ENCODE measurements at places on chromosomes 16 and 17.

- no peak for DNase-seq
Observed at GRCh38 chr17:66276328-66276937, 26.0 kb upstream of the PRKCA start.

DNA sequence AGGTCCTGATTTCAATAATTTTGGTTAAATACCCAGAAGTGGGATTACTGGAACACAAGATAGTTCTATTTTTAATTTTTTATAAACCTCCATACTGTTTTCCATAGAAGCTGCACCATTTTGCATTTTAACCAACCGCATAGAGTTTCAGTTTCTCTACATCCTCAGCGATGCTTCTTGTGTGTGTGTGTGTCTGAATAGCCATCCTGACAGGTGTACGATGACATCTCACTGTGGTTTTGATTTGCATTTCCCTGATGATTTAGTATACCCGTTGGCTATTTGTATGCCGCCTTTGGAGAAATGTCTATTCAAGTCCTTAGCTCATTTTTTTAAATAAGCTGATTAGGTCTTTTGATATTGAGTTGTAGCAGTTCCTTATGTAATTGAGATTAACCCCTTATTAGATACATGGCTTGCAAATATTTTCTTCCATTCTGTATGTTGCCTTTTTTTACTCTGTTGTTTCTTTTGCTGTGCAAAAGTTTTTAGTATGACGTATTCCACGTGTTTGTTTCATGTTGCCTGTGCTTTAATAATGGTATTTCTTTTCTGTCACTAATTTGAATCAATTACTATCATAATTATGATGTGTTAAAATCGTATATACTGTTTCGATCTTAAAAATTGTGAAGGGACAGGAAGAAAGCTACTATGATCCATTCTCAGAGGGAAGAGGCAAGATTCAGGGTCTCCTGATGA lies 227.2 kb upstream of the MON1B start:
- DNase-seq: no peak

GRCh38 chr17:62824290-62825131 lies 16.4 kb upstream of the MARCHF10 start:
- DNase-seq: no peak

- DNase-seq: no peak
Observed at GRCh38 chr16:56977216-56977615, 12.1 kb upstream of the NLRC5 start.

DNA sequence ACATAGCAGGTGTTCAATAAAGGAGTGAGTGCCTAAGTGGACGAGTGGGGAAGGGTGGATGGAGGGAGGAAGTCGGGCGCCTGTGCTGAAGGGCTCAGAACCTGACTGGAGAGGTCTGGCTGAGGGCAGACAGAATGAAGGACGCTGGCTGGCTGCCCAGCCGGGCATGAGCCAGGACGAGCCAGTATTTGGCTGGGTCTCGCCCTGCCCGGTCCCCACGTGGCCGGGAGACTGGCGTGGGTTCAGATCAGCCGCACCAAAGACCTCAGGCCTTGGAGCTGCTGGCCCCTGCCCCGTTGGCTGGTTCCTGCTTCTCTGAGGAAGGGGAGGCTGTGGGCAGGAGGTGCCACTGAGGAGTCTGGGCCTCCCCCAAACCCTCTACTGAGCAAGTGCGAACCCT lies 79.8 kb downstream of the ENGASE start:
- no peak for DNase-seq

DNA sequence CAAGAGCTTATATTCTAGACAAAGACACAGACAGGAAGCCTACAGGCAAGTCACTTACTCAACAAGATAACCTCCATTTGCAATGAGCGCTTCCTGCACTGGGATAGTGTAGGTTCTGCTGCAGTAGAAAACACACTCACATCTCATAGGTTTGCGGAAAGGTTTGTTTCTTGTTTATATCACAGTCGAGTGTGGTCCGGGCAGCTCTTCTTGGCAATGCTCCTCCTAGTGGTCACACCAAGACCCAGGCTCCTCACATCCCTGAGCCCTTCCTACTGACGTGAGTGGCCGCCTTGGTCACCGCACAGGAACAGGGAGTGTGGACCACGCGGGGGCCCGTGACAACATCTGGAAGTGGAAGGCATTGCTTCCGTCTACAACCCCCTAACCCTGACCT lies 48.0 kb upstream of the RBFOX3 start:
- DNase-seq: peak; percentile 42

DNA sequence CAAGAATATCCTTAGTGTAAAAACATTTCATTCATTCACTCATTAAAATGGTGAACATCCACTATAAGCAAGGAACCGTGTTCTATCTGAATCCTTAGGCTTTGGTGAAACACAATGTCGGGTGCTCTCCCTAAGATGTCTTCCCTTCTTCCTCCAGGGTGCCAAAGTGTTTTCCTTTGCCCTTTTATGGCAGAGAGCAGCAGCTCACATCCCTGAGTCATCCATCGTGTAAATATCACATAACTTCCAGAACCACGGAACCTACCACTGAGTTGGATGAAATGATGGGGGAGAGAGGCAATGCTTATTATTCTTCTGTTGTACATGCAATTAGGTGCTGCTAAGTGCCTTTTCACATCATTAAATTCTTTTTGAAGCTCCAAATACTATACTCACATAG lies 50.2 kb downstream of the DNAH3 start:
- no peak for DNase-seq

DNA sequence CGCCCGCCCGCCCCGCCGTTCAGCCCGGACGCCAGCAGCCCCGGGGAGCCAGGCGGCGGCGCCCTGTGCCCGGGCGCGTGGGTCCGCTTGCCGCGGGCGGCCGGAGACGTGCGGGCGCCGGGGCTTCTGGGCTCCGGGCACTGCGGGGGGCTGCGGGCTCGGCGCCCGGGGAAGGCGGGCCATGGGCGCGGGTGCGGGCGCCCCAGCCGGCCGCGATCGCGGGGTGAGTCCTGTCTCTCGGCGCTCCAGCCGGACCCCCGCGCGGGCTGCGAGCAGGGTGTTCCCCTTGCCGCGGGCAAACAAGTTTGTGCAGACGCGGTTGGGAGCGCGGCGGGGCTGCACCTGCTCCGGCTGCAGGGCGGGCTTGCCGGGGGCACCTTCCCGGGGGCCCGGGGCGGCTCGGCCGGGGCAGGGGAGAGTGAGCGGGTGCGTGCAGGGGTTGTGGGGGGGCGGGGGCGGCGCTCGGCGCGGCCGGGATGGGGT lies 292 bp downstream of the WSCD1 start:
- DNase-seq: peak; percentile 46

- no peak for DNase-seq
Observed at GRCh38 chr17:65888649-65889048, 303.3 kb downstream of the CEP112 start.

- DNase-seq: no peak
Observed at GRCh38 chr16:35750701-35751104, 2291.3 kb downstream of the TP53TG3F start.

GRCh38 chr17:43578699-43579565 lies 32.8 kb upstream of the ETV4 start:
- peak; percentile 53 for DNase-seq

DNA sequence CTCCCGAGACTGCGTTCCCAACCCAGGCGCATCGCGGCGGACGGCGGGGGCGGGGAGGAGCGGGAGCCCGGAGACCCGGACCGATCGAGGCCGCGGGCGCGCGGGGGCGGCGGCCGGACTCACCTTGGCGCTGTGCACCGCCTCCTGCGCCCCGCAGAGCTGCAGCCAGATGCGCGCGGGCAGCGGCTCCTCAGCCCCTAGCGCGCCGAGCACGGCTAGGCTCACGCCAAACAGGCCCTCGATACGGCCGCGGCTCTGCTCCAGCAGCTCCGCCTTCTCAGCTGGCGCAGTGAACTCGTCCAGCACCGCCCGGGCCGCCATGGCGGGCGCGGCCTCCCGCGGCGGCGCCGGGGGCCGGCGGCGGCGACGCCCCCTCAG lies 339 bp downstream of the N4BP1 start:
- DNase-seq: no peak

- no peak for DNase-seq
Observed at GRCh38 chr16:24023621-24024020, 187.8 kb downstream of the PRKCB start.

DNA sequence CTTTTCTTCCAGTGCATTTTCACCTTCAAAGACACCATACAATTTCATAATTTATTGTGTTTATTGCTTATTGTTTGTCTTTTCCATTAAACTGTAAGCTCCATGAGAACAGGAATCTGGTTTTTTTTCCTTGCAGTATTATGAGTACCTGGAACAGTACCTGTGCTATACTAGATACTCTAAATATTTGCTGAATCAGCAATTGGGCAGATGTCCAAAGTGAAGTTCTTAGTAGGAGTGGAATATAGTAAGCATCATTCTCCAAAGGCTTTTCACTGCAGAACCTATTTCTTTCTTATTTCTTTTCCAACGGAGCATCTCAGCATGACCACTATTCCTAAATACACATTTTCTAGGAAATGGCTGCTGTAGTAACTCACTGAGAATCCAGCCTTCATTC lies 269.0 kb upstream of the CCL2 start:
- DNase-seq: no peak

GRCh38 chr17:16189791-16190348 lies 25.5 kb downstream of the NCOR1 start:
- DNase-seq: no peak

DNA sequence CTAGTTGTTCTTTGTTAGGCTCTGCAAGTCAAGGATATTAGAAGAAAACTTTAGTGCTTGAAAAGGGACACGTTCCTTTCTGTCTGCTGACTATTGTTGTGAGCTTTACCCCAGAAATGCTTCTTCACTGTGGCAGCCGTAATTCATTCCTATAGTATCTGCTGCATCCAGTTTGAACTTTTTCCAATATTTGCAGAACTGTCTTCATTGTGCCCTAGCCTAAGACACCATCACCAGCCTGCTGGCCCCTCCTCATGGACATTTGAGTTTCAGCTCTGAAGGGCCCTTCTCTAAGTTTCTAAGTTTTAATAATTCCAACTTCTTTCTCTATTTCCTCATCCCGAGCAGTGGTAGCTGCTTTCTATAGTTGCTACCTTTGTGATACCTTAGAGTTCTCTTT lies 91.7 kb downstream of the SLC39A11 start:
- no peak for DNase-seq

DNA sequence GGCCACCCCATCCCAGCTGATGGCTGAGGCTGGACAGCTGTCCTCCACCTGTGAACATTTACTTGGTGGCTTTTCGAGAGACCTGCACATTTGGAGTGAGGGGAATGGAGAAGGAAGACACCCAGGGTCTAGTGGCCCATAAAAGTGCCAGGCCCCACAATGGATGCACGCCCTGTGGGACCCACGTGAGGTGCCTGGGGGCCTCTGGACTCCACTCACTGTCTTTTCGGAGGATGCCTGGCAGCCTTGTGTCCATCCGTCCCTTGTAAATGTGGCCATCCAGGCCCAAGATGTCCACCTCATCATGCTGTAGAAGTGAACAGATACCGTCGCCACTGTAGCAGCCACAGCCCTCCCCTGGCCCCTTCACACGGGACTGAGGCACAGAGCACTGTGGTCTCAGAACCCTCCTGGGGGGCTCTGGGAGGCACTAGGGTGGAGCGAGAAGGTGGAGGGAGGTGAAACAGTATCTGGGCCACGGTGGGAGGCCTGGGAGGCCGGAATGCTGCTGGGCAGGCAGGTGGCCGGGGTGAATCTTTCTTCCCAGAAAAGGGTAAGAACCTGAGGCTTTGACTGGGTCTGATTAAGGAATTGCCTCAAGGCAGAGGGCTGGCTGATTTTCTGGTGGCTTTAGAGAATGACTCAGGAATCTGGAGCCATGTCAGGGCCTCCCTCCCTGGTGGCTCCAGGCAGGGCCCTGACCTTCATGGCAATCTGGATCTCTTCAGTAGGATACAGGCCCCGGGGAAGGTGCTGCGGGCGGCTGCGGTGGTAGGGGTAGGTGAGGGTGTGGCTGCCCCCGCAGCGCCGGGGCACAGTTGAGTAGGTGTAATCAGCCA lies 11.5 kb downstream of the UBALD2 start:
- no peak for DNase-seq

- DNase-seq: no peak
Observed at GRCh38 chr16:72224260-72224768, 52.4 kb upstream of the PMFBP1 start.

GRCh38 chr16:89922477-89922883 lies 662 bp upstream of the TUBB3 start:
- peak; percentile 76 for DNase-seq

DNA sequence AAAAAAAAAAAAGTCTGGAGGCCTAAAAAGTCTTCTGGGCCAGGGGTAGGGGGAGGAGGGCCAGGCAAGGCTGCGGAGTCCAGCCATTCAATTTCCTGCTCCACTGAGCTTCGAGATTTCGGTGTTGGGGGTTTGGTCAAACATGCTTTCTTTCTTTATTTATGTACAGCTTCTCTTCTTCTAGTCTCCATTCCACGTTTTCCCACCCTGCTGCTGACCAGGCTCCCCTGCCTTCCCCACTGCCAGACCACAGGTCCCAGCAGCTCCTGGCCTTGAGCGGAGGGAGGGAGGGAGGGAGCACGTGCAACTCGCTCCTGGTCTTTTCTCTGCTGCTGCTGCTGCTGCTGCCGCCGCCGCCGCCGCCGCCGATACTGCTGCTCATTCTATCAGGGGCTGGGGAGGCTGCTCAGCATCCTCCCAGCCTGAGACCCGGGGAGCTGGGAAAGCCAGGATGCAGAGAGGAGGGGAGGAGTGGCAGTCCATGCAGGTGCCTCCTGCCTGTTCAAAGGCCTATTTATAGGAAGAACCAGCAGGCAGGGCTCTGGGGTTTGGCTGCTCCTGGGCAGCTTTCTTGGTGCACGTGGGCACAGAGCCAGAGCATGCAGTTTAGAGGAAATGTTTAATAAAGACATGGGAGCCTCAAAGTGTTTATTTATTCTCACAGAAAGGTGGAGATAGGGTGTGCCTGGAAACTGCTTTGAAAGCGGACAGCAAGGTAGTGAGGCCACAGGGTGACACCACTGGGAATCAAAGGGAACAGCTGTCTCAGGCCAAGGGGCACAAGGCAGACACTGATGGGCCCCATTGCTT lies 23.4 kb upstream of the ZFHX3 start:
- DNase-seq: peak; percentile 76

DNA sequence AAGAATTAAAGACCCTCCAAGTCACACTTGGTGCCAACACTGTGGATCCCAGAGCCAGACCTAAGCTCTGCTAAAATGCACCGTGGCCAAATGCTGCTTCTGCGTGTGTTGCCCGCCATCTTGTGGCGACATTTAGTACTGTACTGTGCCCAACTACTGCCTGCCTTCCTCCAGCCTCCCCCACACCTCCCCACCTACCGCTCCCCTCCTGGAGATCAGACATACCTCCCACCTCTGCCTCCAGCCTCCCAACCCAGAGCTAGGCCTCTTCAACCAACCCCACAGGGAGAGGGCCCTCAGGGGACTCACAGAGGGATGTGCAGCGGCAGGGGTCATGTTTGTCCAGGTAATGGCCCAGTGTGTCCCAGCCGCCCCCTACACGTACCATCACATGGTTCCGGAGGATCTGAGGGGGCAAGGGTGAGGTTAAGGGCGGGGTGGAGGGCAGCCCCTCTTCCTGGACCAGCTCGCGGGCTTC lies 5.5 kb downstream of the GAS2L2 start:
- peak; percentile 84 for DNase-seq

GRCh38 chr17:77501101-77501566 lies 360.4 kb downstream of the SEC14L1 start:
- DNase-seq: no peak

GRCh38 chr16:57041182-57042156 lies 50.9 kb upstream of the CPNE2 start:
- no peak for DNase-seq

- no peak for DNase-seq
Observed at GRCh38 chr17:82201498-82201910, 11.1 kb downstream of the CCDC57 start.

GRCh38 chr17:80683625-80684104 lies 139.0 kb downstream of the RPTOR start:
- DNase-seq: no peak

Measured in right forelimb (tissue), 1 donor.